ENCODE measurements at places on chromosomes 1 and 21. TPM values are rescaled to one million over a fixed set of nuclear protein-coding genes. Genes with fewer than 3 reads are reported as not detected.

The MARK1 gene
- total RNA-seq = 2.5 TPM

The SLAMF1 gene
- total RNA-seq = not detected

The BPNT1 gene
- total RNA-seq = 38.7 TPM

The C1QTNF12 gene
- 0.85 TPM for total RNA-seq

The TBX19 gene
- total RNA-seq = 1.1 TPM

The MCOLN3 gene
- total RNA-seq = 0.28 TPM

The TDRD10 gene
- 0.28 TPM for total RNA-seq

The CD52 gene
- total RNA-seq = not detected

The ZNF670 gene
- total RNA-seq = 2.3 TPM

The SNAPIN gene
- 69.8 TPM for total RNA-seq

The NTPCR gene
- 15.1 TPM for total RNA-seq

The NOTCH2NLA gene
- 80.7 TPM for total RNA-seq

The TMPRSS2 gene
- not detected for total RNA-seq

The ARHGAP29 gene
- total RNA-seq = 60.3 TPM

The PGLYRP3 gene
- total RNA-seq = not detected

The NBPF12 gene
- 3.5 TPM for total RNA-seq

The HAO2 gene
- not detected for total RNA-seq

The TMPRSS3 gene
- total RNA-seq = not detected

The PROX1 gene
- 0.38 TPM for total RNA-seq

The KPRP gene
- total RNA-seq = not detected

The DUSP12 gene
- 24.0 TPM for total RNA-seq

The VWA5B1 gene
- not detected for total RNA-seq

The LMOD1 gene
- 25.7 TPM for total RNA-seq

The ADGRL4 gene
- total RNA-seq = 35.0 TPM

The ETNK2 gene
- total RNA-seq = 3.7 TPM

The CELSR2 gene
- total RNA-seq = 2.5 TPM

The ZNF669 gene
- total RNA-seq = 6.2 TPM

The LORICRIN gene
- total RNA-seq = not detected

The LDLRAD1 gene
- not detected for total RNA-seq

The RSPO1 gene
- total RNA-seq = under 0.01 TPM

The CSF3R gene
- not detected for total RNA-seq

The TRAF3IP3 gene
- not detected for total RNA-seq

The OR2T35 gene
- total RNA-seq = not detected

The RXRG gene
- total RNA-seq = not detected

The LRRC3 gene
- 0.85 TPM for total RNA-seq

The TRIM67 gene
- total RNA-seq = not detected

The ZNF648 gene
- not detected for total RNA-seq

The RBM11 gene
- total RNA-seq = 0.85 TPM

The CRNN gene
- total RNA-seq = not detected

The CFHR3 gene
- total RNA-seq = not detected

The TSACC gene
- total RNA-seq = 0.28 TPM

The MSH4 gene
- total RNA-seq = 0.38 TPM

The CHIA gene
- not detected for total RNA-seq

The RNU1-4 gene
- total RNA-seq = under 0.01 TPM

The PIK3C2B gene
- 0.28 TPM for total RNA-seq

The TPTE gene
- total RNA-seq = not detected

The USP48 gene
- total RNA-seq = 36.9 TPM

The INSRR gene
- total RNA-seq = not detected

The HORMAD1 gene
- 0.19 TPM for total RNA-seq

The SMIM1 gene
- total RNA-seq = not detected

The HFM1 gene
- total RNA-seq = 0.28 TPM

The SLC39A1 gene
- total RNA-seq = 102 TPM

The BROX gene
- 51.0 TPM for total RNA-seq

The HPCAL4 gene
- not detected for total RNA-seq
